ENCODE measurements at places on chromosomes 7 and 10. TPM values are rescaled to one million over a fixed set of nuclear protein-coding genes. Genes with fewer than 3 reads are reported as not detected.

LBX1 gene
- not detected for total RNA-seq

CPXM2 gene
- total RNA-seq = 5.4 TPM

GRCh38 chr10:75772153-75772887 lies 340.9 kb downstream of the LRMDA start:
- H3K27ac ChIP-seq = peak overlapping the region; percentile 68
- H3K36me3 ChIP-seq = no peaks in the 10 kb centered on the region
- H3K4me1 ChIP-seq = peaks cover 5% of the 10 kb centered on the region
- peak overlapping the region; percentile 16 for H3K4me3 ChIP-seq
- no peaks in the 10 kb centered on the region for H3K27me3 ChIP-seq

UTF1 gene
- total RNA-seq = 9.2 TPM

GRCh38 chr7:134248196-134248595 lies 68.5 kb downstream of the SLC35B4 start:
- H3K36me3 ChIP-seq = no peaks in the 10 kb centered on the region
- no peak overlapping the region for H3K4me3 ChIP-seq
- H3K27me3 ChIP-seq = no peaks in the 10 kb centered on the region
- no peak for DNase-seq
- no peaks in the 10 kb centered on the region for H3K4me1 ChIP-seq

- H3K27ac ChIP-seq = no peak overlapping the region
- H3K4me1 ChIP-seq = peaks cover 7% of the 10 kb centered on the region
- no peaks in the 10 kb centered on the region for H3K27me3 ChIP-seq
- H3K36me3 ChIP-seq = no peaks in the 10 kb centered on the region
- H3K4me3 ChIP-seq = no peak overlapping the region
Measured at GRCh38 chr10:33193701-33194521, 140.6 kb downstream of the NRP1 start.

GRCh38 chr10:9238041-9238440 lies 1183.6 kb downstream of the GATA3 start:
- no peak overlapping the region for H3K27ac ChIP-seq
- H3K4me3 ChIP-seq = no peak overlapping the region
- DNase-seq = no peak
- H3K36me3 ChIP-seq = no peaks in the 10 kb centered on the region
- no peaks in the 10 kb centered on the region for H3K27me3 ChIP-seq

DNA sequence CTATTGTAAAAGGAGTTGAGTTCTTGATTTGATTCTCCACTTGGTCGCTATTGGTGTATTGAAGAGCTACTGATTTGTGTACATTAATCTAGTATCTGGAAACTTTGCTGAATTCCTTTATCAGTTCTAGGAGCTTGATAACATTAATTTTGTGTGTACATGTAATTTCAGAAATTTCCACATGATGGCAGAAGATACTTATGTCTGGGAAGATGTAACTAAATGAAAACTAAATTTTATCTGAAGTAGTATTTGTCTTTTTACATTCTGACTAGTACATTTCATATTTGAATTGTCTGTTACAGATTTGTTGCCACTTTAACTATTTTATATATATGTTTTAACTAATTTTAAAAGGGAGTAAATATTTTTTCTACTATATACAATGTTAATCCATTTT lies 27.6 kb downstream of the SDHAF3 start:
- H3K4me3 ChIP-seq = no peak overlapping the region
- H3K4me1 ChIP-seq = no peaks in the 10 kb centered on the region
- no peaks in the 10 kb centered on the region for H3K27me3 ChIP-seq
- no peaks in the 10 kb centered on the region for H3K36me3 ChIP-seq
- H3K27ac ChIP-seq = no peak overlapping the region

Measured in prostate gland (tissue), 2 donors.